Cardiac fibroblast (primary cell): ENCODE measurements at places on chromosomes 16 and 17.

- no peak for DNase-seq
These were observed 573.5 kb downstream of the KCNJ18 start for GRCh38 chr17:22265807-22266206.

- no peak for DNase-seq
These were observed 72.7 kb downstream of the PHKB start for GRCh38 chr16:47533744-47534292.

GRCh38 chr16:84451781-84452180 is 52.7 kb downstream of the MEAK7 start:
- no peak for DNase-seq

DNA sequence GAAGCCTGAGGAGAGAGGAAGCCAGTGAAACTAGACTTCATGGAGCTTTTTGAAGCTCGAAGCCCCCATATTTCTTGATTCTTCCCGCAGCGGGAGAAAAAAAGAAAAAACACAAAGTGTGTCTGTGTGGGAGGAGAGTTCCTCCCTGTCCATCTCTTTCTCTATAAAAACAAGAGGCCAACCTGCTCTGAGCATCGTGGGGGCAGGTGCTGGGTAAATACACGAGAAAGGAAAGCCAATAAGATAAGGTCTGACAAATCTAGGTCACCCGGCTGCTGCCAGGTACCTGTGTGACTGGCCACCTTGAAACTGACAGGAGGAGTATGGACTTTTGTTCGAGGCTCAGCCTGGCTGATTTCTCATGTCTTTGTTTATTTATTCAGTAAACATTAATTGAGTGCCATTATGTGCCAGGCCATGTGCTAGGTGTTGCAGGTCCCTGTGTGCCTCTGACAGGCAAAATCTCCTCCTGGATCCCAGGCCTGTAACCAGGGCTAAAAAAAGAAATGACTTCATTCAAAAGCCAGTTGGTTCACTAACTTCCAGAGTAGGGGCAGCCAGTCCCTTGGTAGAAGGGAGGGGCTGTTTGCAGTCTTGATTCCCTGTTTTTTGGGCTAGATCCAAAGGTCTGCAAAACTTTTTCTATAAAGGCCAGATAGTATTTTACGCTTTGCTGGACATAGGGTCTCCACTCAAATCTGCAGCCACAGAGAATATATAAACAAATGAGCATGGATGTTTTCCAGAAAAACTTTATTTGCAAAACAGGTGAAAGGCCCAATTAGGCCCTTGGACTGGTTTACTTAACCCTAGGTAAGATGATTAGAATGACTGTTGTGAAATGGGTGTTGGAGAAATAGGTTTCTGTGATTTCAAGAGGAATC is 35.6 kb downstream of the YPEL2 start:
- peak; percentile 67 for DNase-seq

- no peak for DNase-seq
These were observed 226.4 kb upstream of the MON1B start for GRCh38 chr16:76964464-76965154.

- no peak for DNase-seq
These were observed 24.6 kb upstream of the PVALEF start for GRCh38 chr17:81140695-81141094.

DNA sequence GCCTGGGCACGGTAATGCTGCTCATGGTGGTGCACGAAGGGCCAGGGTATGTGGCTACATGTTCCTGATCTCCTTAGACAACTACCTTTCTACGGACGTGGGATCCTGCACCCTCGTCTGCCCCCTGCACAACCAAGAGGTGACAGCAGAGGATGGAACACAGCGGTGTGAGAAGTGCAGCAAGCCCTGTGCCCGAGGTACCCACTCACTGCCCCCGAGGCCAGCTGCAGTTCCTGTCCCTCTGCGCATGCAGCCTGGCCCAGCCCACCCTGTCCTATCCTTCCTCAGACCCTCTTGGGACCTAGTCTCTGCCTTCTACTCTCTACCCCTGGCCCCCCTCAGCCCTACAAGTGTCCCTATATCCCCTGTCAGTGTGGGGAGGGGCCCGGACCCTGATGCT is 12.0 kb downstream of the ERBB2 start:
- DNase-seq: no peak
